Fibroblast of mammary gland (primary cell): ENCODE measurements at places on chromosomes 6 and 20.

GRCh38 chr6:80282913-80283554, 176.6 kb downstream of the BCKDHB start:
- DNase-seq = no peak

- DNase-seq = no peak
Measured at GRCh38 chr20:31869942-31870725, at the start of the genes DUSP15 and TTLL9. DUSP15 (minus strand) TSS chr20:31870527; CDS start chr20:31870337, 190 bp downstream. TTLL9 (plus strand) TSS chr20:31870634; CDS start chr20:31871127, 493 bp downstream.

DNA sequence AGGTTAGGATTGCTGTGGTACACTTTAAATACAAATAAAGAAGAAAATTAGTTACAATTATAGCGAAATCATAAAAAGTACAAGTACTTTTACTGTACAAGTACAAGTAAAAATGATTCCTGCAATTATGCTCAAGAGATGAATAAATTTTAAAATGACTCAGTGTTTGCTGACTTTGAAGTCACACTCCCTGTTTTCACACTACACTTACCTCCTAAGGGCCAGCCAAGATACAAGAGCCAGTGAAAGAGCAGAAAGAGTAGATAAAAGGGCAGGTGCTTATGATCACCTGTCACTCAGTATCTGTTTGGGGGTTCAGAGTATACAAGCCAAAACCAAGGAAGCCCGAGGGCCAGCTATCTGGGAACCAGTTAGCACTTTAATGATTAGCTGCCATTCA, 41.0 kb upstream of the COL21A1 start:
- DNase-seq = no peak

DNA sequence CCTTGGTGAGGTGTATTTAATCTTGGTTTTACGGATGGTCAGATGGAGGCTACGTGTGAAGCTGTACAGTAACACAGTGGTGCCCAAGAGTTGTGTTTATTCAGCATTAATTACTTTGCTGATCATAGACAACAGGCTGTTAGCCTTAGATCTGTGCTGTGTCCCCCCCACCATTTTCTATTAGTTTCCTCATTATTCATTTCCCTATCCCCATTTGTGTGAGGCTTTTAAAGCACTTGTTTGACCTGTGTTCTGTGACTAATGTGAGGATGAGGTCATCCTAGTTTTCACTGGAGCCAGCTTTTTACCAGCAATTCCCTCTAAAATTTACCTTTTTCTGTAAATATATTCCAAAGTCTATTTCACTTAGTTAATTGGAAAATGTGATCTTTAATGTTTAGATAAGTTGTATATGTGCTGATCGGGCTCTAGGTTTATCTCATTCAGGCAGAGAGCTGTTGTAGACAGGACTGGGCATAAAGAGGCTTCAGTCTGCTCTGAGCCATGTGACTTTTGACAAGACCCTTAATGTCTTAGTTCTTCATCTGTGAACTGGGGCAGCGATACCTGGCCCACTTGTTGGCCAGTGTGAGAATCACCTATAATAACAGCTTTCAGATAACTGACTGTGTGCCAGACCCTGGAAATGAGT, 8.4 kb downstream of the MAPRE1 start:
- peak; percentile 47 for DNase-seq

- no peak for DNase-seq
Measured at GRCh38 chr20:17066902-17067301, 159.9 kb upstream of the PCSK2 start.

GRCh38 chr20:21358737-21359136, 38.6 kb downstream of the NKX2-4 start:
- DNase-seq = no peak

DNA sequence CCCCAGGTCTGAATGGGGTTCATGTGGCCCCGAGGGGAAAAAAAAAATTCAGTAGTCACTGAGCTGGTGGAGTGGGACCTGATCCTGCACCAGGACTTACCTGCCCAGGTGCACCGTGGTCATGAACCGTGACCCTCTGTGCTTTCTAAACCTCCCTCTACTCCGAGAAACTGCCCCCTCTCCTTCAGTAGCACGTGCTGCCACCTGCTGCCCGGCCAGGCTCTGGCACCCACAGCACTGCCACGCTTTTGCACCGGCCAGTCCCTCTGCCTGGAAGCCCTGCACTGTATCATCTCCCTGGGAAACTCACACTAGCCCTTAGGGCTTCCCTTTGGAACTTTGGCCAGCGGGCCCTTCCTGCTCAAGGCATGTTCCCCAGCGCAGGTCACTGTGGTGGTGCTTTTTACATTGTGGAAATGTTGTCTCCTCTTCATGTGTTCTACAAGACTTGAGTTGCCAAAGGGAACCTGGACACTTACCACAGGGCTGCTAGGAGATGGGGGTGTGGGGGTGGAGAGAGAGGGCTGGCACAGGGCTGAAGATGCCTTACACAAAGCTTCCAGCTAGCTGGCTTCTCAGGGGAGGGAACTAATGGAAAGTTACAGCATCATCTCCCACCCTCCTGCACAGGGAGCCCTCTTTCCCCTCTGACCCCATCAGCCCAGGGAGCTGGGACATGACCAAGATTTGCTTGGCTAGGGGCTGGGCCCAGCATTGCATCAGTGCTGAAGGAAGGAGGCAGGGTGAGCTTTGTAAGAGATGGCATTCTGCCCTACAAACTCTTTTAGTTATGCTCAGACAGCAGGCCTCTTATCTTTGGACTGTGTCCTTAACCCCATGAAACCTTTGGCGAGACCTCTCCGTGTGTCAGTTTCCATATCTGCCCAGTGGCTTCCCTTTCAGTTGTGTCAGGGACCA, 2.5 kb upstream of the PTPRT start:
- DNase-seq = no peak

GRCh38 chr6:161163466-161164181, 110.2 kb downstream of the AGPAT4 start:
- DNase-seq = no peak

DNA sequence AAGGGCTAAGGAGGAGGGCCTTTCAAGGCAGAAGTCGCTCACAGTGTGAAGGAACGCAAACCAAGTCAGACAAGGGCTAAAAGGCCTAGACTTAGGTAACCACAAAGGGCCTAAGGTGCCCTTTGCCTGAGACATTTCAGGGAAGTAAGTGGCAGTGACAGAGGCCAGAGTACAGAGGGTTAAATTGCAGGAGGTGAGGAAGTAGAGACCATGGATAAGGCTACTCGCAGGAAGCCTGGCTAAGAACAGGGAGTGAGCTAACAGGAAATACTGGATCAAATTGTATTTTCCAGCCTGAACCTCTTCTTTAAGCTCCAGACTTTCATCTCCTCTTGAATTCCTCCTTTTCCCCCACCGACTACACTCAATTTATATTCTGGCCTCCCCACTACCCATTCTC, 16.6 kb downstream of the ZHX3 start:
- DNase-seq = no peak

DNA sequence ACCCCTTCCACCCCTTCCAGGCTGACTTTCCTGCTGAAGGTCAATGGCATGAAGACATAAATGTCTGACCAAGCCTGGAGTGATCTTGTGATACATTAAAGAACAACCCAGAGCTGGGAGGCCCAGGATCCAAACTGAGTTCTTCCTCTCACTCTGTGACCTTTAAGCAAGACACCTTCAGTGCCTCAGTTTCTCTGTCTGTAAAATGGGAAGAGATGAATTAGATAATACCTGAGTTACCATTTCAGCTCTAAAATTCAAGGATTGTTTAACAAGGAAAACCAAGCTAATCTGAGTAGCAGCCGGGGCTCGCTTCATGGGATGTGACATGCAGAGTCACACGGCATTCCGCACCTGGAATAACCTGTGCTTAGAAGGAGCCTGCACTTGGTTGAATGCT, 7.0 kb upstream of the NFATC2 start:
- DNase-seq = no peak

- DNase-seq = peak; percentile 49
Measured at GRCh38 chr20:40961686-40962640, 66.7 kb upstream of the TOP1 start.

DNA sequence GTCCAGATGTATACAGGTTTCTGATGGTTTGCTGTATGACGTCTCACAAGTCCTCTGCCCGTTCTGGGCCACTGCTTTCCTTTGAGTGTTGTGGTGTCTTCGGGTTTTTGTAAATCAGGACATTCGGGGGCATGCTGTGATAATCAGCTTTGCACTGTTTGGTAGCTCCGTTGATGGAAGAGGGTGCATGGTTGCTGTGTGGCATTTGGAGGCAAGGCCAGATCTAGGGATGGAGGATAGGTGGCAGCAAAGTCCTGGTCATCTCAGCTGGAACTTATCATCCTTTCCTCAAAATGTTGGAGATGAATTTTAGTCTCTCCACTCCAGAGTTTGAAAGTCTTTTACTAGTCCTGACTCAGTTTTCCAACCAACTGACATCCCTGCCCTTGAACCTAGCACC, 91.0 kb downstream of the SCP2D1 start:
- DNase-seq = no peak

DNA sequence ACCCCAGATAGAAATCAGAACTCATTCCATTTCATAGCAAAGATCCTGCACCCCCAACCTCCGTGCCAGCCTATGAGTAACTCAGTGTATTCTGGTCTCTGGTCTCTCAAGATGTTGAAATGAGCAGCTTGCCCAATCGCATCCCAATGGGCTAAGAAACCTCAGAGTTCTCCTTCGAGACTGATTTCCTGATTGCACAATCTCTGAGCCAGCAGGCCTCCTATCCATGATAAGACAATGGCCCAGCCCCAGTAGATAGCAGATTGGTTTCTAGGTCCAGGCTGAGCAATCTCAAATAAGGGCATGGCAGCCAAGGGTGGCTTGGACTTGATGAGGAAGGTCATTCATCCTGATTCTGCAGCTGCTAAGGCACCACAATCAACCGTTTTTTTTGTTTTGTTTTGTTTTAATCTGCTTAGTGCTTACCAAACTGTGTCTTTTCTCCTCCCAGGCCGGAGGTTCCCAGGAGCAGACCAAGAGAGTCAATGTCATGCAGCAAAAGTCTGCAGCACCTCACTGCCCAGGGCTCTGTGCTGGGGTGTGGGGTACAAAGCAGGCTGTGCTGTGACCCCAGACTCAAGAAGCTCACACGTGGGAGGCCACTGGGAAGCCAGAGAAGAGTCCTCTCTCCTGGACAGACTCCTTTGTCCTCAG, 125.1 kb upstream of the NXT1 start:
- DNase-seq = peak; percentile 96

DNA sequence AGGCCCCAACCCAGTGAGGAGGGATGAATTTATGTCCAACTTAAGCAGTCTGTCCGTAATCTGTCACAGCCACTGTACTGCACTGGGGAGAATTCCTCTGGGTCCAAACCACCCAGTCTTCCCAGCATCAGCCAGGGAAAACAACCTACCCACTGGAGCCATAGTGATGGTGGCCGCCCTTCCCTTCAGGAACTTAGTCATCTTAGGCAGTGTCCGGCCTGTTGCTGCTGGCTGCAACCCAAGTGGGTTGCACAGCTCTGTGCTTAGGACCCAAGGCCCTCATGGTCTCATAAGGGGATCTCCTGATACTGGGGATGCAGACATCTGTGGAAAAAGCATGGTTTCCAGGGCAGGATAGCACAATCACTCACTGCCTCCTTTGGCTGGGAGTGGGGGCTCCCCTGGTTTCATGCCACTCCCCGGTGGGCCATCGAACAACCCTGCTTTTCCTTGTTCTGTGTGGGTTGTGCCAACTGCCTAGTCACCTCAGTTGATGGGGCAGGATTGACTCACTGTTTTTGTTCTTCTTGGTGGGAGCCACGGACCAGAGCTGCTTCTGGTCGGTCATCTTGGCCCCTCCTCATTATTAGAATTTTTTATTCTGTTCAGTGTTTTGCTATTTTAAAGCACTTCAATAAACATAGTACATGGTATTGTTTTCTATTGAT, 591.9 kb downstream of the DOK5 start:
- DNase-seq = no peak
